ENCODE measurements at places on chromosomes 5 and 9.

GRCh38 chr5:10556893-10557746, 6.8 kb upstream of the ANKRD33B start:
- DNase-seq, result no peak

DNA sequence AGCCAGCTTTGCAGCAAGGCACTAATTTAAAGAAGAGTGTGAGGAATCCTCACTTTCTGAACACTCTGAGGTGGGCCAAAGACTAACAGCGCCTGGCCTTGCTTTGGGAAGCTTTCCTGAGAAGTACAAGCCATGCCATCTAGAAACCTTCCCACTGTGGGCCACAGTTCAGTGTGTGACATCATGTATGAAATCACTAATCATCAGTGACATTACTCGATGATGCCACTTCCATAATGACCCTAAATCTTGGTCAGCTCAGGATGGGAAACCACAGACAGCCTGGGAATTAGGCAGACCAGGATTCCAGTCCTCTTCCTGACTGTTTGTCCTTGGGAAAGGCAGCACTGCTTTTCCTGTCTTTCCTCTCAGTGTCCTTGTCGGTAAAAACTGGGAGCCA, 54.2 kb upstream of the HSPA9 start:
- DNase-seq, result peak; percentile 1

DNA sequence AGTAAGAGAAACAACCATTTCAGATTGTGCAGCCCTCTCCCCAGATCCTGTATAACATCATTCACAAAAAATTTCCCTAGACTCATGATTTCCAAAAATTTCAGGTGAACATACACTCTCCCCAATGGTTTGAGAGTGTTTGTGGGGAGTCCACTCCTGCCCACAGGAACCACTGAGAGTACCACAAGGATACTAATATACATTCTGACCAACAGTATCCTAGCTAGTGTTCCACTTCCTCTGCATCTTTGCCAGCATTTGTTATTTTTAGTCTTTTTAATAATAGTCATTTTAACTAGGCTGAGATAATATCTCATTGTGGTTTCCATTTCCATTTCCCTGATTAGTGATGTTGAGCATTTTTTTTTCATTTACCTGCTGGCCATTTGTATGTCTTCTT, 155.4 kb downstream of the DTWD2 start:
- no peak for DNase-seq

GRCh38 chr5:163005949-163006348, 431.4 kb upstream of the CCNG1 start:
- no peak for DNase-seq

- no peak for DNase-seq
Measured at GRCh38 chr5:106940301-106940846, 730.4 kb downstream of the EFNA5 start.

DNA sequence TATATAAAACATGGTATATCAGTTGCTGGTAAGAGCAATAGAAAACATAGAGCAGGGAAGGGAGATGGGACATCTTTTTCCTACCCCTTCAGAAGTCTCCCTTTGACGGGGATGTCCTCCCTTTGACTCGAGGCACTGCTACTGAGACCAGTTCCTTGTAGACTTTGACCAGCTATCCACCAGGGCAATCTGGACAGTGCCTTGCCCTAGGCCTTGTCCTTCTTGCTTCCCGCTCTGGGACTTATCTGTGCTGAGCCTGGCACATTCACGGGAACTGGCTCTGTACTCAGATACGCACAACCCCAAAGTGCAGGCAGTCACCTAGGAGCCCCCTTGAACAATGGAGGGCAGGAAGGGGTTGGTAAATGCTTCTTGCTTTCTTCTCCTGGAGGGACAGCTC, 116.6 kb upstream of the ANKH start:
- no peak for DNase-seq

- DNase-seq, result no peak
Measured at GRCh38 chr5:92917044-92917443, 664.0 kb downstream of the NR2F1-AS1 start.

DNA sequence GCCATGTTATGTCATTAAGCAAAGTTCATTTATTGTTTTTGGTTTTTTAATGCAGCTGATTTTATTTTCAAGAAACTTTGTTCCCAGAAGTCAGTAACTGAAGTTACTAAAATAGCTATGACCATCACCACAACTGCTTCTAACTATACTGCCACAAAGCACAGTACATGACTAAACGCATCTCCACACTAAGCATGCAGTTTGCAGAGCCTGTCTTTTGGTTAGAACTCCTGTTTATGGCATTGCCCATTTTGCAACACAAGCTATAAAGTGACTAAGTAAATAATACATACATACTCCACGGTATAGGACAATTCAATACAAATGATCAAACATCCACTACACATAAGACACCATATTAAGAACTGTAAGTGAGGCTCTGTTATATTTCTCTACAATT, 109.7 kb downstream of the MLLT3 start:
- no peak for DNase-seq

DNA sequence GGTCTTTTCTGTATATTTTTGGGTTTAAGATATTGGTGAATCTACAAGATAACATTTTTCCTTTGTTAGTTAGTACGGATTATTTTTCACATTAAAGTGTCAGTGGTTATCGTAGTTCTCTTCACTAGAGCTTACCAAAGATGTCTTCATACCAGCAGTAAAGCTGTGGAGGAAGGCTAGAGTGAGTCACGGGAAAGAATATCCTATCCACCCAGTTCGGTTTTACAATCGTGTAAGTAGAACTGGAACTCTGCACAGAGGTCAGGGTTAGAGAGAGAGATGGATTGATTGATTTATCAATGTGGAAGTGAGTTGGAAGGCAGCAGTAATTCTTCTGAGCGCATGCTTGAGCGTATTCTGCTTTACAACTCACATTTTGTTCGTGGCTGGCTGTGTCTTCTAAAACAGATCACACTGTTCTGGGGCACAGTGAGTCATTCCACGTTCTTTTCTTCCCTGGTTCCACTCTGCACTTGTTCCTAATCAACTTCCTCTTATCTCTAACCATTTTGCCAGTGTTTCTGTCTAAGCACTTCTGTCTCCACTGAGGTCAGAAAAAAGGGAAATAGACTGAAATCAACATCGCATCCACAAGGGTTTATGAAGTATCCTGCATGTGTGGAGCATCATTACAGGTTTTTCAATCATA, 86.5 kb upstream of the ARRDC3 start:
- no peak for DNase-seq

DNA sequence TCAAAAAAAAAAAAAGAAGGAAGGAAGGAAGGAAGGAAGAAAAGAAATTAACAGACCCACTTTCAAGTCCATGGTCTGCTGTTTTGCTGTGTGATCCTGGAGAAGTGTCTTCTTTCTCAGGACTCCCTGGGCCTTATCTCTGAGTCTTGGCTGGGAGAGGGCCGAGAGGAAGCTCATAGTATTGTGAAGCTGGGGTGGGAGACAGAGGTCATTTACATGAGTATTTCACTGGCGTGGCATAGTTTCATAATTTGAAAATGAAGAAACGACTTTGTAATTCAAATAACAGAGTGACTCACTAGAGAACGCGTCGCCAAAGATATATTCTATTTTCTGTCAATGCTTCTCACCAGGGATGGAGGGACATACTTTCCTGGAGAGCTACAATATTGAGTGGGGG, 2.4 kb upstream of the C9orf50 start:
- DNase-seq, result no peak

DNA sequence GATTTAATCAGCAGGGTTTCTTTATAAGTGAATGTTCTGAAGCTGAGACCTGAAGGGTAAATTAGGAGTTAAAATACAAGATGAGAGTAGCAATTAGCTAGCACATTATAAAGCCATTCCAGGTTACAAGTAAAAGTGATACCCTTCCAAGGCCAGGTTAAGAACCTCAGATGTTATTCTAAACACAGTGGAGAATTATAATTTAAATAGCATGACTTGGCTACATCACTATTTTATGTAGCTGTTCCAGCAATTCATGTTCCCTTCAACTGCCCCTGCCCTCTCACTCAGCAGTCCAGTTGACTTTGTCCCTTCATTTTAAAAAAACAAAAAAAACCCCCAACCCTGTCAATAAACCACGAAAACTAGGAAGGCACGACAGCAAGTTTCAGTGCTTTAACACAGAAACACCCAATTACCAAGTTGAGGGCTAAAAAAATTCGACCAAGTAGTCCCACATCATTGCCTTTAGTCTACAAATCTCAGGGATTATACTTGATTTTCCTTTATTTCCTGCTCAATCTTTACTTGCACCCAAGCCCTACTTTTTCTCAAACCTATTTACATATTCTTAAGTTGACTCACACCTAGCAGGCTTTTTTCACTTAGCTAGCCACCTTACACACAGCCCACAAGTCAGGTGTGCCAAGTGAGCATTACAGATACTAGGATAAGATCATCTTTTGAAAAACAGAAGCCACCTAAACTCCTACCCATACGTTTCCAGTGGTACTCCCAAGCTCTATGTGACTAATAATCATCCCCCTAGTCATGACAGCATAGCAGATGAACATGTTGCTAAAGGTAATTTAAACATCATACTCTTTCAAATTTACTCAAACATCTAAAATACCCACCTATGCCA, 3.4 kb downstream of the RPL37 start:
- DNase-seq, result no peak

DNA sequence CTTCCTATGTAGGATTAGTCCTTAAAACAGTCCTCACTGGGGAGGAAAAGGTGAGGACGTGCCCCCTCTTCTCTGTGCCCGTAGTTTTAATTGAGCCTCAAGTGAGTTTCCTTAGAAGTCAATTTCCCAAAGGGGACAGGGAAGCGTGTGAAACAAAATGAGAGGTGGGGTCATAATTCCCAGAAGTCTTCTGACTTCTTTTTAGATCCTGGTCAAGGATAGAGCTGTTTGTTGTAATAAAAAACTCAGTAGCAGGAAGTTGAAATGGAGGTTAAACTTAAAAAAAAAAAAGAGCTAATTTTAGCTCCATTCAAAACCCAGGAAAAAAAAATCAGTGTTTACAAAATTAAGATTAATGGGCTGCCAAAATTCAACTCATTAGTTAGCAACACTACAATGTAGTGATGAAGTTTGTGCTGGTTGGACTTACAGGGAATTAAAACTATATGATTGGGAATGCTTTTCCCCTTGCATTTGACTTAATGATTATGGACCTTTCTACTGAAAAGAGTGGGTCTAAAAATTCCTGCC, 158.3 kb upstream of the MEF2C start:
- DNase-seq, result no peak

- no peak for DNase-seq
Measured at GRCh38 chr5:75666801-75667200, 50.4 kb downstream of the POC5 start.

DNA sequence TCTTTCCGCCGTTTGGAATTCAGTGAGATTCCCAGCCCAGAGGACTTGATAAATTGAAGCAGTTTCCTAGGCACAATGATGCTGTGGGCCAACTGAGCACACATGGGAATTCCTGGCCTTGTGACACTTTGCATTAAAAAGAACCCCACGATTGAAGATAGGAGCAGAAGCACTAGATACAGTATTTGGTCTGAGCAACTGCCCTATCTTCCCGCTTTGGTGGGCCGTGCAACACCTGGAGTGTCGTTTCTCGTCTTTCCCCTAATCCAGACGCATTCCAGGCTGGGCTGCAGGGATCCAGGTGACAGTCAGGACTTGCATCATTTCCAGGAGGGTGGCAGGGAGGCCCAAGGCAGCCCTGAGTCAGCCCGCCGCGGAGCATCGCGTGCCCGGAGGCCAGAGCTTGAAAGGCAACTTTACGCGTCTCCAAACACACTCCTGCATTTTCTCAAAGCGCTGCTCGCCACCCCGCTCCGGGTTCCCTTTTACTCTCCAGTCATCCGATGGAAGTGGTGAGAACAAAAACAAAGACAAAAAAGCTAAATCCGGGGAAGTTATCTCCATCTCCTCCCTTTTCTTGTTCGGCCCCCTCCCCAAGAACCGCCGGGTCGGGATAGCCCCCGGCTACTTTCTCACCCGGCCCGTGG, 753 bp upstream of the STC2 start:
- no peak for DNase-seq

DNA sequence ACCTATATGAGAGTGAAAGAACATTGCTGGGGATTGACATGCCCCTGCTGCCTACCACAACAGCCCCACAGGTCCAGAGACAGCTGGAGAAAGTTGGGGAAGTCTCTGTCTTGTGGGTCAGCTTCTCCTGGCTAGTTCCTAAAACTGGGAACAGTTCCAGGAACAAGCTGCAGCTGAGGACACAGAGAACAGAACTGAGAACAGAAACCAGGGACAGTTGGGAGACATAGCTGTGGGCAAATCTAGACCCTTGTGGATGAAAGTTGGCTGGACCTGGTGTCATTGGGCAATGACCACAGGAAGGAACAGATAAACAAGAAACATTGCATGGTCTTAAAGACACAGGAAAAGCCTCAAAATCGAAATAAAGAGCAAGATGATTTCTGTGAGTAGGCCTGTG, 58.3 kb upstream of the MOCS2 start:
- DNase-seq, result no peak

GRCh38 chr9:34589636-34590380, at the start of gene CNTFR:
Gene CNTFR, minus strand, starts transcription at chr9:34589724. Its CDS starts 20,743 bp downstream, at chr9:34568981.
- DNase-seq, result peak; percentile 85

GRCh38 chr5:97087138-97087537, 55.3 kb downstream of the LIX1 start:
- DNase-seq, result no peak

DNA sequence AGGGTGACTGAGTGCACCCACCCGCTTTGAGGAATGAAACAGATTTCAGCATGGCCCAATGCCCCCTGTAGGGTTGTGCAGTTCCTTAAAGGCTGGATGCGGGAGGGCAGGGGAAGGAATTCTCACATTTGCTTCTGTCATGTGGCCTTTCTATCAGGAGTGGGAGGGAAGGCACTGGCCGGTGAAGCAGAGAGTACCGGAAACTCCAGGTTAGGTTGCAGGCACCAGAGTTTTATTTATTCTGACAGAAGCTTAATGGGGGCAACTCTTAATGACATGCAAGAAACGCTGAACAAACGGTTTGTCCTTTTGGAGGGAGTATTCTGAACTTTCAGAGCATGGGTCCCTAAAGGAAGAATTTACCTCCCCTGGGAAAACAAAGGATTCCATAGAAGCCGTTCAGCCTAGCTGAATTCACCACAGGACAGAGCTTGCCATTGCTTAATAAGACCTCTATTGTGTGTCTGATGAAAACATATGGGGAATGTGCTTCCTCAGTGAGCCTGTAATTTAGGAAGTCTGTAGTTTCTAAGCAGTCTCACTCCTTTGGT, 44.1 kb upstream of the EQTN start:
- no peak for DNase-seq

Measured in D341Med (cell line).